ENCODE measurements at places on chromosomes 3 and 15. TPM values are rescaled to one million over a fixed set of nuclear protein-coding genes. Genes with fewer than 3 reads are reported as not detected.

The CYP8B1 gene
- 0.43 TPM for total RNA-seq

The UBAP1L gene
- total RNA-seq, result 10.9 TPM

The FRMD4B gene
- total RNA-seq, result 13.5 TPM

The SEMA7A gene
- total RNA-seq, result 5.5 TPM

The INSYN1 gene
- 13.0 TPM for total RNA-seq

The WNT5A gene
- 11.3 TPM for total RNA-seq

DNA sequence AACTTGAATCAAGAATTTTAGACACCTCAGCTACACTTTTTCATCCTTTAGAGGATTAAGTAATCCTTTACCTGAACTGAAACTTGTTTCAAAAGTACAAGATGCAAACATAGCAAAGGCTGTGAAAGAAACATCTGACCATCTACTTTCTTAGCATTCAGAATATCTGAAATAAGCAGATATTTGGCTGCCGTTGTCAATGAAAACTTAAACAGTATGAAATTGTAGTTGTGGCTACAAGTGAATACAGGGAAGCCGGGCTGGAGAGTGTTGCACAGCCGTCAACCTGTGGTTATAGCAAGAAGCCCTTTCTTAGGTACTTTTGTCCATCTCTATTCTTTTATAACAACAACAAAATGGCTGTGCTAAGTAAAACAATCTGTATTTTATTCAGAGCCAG is 6.9 kb upstream of the CX3CR1 start:
- no peak for DNase-seq

DNA sequence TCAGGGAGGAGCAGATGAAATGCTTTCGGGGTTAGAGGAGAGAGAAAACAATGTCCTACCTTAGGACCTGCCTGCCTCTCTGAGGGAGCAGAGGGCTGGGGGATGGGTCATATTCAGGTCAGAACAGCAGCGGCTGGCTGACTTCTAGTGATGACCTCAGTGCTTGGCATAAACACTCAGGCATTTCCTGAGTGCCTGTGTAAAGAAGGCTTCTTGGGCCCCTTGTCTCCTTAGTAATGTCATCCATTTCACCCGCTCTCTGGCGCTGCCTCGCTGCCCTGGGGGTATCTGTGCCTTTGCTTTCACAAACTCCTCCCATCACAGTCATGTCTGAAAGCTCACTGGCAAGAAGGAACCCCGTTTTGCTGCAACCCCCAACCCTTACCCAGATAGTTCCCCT is 82.9 kb upstream of the GSK3B start:
- peak; percentile 75 for DNase-seq

DNA sequence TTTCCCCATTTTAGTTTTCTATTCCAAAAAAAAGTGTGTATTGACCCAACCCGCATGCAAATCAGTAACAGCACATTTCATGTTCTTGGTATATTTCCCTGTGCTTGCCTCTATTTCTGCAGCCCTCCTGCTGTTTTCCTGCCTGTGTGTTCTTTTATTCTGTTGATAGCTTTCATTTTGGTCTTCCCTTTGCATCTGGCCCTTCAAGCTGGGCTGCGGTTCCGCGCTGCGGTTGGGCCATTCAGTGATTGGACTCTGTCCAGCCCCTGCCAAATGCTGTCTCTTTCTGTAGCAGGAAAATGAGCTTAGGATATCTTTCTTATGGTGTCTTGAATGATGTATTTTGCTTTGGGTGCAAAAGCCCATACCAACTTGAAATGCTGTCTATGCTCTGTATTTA is 49.9 kb downstream of the ZNF621 start:
- no peak for DNase-seq

DNA sequence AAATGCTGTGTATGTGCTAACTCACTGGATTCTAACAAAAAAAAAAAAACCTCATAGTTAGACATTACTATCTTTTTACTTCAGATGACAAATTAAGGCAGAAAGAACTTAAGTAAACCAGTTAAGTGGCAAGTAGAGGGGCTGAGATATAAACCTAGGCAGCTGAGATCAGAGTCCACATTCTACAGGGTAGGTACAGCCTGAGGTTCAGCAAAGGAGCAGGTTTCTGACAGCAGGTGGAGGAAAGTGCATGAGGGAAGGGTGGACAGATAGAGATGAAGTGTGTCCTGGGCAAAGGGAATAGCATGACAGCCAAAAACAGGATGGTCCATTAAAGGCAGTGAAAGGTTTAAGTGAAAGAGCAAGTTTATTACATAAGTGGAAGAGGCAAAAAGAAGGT is 329.2 kb downstream of the ULK4 start:
- no peak for DNase-seq

- DNase-seq, result peak; percentile 56
Observed at GRCh38 chr3:10551821-10552630, 46.6 kb upstream of the ATP2B2 start.

DNA sequence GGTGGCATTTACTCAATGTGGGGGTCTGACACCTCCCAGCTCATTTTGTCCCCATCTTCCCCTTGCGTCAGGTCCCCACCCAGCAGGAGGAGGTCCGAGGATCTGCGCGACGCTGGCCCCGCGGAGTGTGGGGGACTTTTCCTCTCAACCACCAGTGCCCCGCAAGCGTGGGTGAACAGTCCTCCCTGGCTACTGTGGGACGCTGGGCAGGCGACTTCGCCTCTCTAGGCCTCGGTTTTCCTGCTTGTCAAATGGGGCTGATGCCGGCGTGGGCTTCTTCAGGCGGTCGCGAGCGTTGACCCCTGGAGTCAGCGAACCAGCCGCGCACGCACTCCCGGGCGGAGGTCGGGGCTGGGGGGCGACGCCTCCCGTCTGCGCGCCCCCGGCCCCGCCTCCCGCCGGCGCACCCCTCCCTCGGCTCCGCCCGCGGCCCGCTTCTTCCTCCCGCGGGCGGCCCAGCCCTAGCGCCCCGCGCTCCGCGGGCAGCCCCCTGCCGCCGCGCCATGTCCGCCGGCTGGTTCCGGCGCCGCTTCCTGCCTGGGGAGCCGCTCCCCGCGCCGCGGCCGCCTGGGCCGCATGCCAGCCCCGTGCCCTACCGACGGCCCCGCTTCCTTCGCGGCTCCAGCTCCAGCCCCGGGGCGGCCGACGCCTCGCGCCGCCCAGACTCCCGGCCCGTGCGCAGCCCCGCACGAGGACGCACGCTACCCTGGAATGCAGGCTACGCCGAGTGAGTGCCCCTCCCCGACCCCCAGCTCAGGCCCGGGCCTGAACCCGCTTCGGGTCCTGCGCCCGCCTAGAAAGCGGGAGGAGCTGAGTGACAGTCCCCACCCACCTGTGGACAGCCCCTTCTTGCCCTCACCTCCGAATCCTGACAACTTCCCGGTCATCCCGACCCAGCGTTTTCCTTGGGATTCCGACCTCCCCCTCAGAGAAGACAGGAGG is at the start of gene PPM1M:
TSS of gene PPM1M (plus strand) at position 438 of the 942 bp plus-strand sequence. CDS start at position 504, 66 bp downstream.
- peak; percentile 75 for DNase-seq

GRCh38 chr3:50807266-50807665 is 132.5 kb downstream of the DOCK3 start:
- DNase-seq, result no peak

DNA sequence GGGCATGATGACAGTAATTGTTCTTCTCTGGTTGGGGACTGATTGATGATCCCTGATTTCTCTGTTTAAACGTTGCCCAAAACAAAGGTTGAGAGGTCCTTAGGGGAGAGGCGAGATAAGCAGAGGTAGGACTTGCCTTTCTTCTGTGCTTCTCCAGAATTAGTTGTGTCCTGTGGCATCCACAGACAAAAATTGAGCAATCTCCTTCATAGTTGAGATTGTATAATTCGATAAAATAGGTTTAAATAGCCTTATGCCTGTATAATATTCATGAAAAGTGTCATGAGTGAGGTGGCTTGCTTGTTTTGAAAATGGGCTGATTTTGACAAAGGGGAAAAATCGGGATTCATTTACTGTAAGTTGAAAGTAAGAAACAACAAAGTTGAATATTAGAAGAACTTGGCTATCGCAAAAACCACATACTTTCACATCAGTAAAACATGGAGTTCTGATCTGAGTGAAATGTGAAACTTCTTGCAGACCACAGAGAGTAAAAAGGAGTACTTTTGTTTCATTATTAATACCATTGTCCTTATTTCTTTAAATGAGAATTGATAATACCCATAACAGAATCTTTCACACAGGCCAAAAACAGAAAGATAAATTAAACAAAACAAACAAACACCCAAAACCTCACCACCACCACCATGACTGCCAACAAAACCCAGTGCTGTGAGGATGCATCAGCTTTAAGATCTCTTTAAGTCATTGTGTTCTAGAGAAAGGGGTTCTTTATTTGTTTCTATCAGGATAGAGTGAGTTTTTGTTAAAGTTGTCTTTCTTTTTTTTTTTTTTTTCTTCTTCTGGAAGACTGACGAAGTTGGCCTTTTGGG is 155.7 kb downstream of the LPP start:
- DNase-seq, result no peak

DNA sequence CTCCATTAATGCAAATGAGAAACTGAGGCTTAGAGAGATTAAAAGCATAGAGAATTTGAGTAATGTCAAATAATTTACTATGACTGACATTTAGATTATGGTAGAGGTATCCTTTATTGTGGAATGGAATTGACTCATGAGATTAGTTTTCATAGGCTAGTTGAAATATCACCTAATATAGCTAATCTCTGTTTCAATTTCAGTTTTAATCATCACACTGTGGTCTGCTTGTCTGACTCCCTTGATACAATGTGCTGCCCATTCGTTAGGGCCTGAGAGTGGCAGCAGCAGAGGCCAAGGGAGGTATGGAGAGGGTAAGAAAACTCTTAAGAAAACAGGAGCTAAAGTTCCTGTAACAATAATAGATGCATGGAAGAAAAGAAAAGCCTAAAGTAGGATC is 13.2 kb upstream of the ZBTB20 start:
- DNase-seq, result no peak

DNA sequence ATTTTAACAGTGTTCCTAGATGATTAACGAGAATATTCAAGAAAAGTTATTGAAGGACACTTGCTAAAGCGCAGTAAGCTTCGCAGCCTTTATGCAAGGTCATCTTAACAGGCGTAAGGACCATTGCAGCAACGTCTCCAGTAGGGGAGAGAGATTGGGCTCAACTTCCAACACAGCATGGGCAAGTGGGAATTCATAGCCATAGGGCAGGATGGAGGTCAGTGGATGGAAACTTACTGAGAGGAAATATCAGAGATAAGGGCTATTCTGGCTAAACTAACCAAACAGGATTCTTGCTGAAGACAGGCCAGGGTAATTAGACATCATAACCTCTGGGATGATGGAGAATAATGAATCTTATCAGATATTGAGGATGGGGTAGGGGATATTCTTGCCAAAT is 82.8 kb downstream of the DHX36 start:
- no peak for DNase-seq

DNA sequence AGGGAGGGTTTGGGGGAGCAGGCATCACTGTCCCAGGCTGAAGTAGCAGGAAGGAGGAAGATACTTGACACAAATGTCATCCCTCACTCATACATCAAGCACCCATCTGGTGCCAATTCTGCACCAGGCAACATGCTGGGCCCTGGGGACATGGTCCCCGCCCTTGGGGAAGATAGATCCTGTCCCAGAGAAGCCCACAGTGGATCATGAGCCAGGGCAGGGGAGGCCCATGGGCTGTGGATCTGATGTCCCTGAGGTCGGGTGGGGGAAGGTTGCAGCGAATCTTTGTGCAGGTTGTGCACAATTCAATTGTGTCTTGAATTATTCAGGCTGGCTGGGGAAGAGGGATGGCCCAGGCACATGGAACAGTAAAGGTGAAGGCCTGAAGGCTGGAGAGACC is 6.4 kb upstream of the CCDC33 start:
- no peak for DNase-seq

GRCh38 chr15:88072598-88073390 is 183.7 kb downstream of the NTRK3 start:
- DNase-seq, result no peak

DNA sequence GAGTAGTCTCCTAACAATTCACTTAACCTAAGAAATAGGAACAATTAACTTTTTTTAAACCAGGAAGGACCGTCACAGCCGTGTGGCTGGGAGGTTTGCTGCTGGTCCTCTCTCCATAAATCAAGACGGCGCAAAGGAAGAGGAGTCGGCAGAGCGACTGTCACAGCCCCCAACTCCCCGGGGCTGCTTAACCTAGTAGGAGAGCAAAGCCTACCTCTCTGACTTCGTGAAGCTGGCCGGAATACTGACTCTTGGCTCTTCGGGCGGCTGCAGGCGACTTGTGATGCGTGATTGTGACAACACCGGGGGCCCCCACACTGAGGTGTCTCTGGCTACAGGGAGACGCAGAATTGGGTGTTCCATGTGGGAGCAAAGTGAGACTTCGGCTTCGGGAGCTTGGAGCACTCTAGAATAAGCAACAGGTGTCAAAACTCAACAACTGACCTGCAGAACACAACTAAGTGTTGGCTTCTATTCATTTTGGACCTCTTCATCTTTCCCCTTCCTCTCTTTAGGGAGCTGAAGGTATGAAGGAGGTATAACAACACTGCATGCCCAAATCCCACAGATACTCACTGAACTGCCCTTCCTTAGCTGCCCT is 151.1 kb downstream of the OSBPL10 start:
- DNase-seq, result no peak

Measured in ascending aorta (tissue), 2 donors.